ENCODE measurements at places on chromosomes 2 and 18. TPM values are rescaled to one million over a fixed set of nuclear protein-coding genes. Genes with fewer than 3 reads are reported as not detected.

Gene OTOS
- total RNA-seq: not detected

Gene MAP4K3
- total RNA-seq: 29.2 TPM

Gene TMEM198
- total RNA-seq: 4.8 TPM

Gene DSC2
- total RNA-seq: 4.6 TPM

Gene COBLL1
- 27.8 TPM for total RNA-seq

Gene POTEF
- 31.2 TPM for total RNA-seq

Gene MTX2
- total RNA-seq: 58.1 TPM

Gene ARID5A
- total RNA-seq: 3.0 TPM

Gene APCDD1
- 10.2 TPM for total RNA-seq

Gene RMDN2
- total RNA-seq: 5.1 TPM

Gene PRKAG3
- 0.56 TPM for total RNA-seq

Gene C2orf74
- total RNA-seq: 16.1 TPM

Gene ASIC4
- total RNA-seq: 83.2 TPM

Gene EPB41L3
- total RNA-seq: 4.3 TPM

Gene BCS1L
- 57.7 TPM for total RNA-seq

Gene C2orf80
- total RNA-seq: 9.2 TPM

Gene ASAP2
- total RNA-seq: 20.8 TPM

Gene UGT1A9
- total RNA-seq: not detected

Gene KCNS3
- total RNA-seq: not detected

Gene CASP8
- 1.3 TPM for total RNA-seq

Gene RIT2
- total RNA-seq: 0.69 TPM

Gene UGT1A5
- not detected for total RNA-seq

Gene CHN1
- total RNA-seq: 102 TPM

Gene LAMA1
- total RNA-seq: 8.1 TPM

Gene TMEM182
- total RNA-seq: 6.9 TPM

Gene BCL2
- total RNA-seq: 4.1 TPM

Gene RTTN
- total RNA-seq: 11.9 TPM

Gene ALPG
- total RNA-seq: 0.14 TPM

Gene ZSWIM2
- total RNA-seq: 3.1 TPM

Gene CPLX4
- total RNA-seq: not detected

Gene ALLC
- not detected for total RNA-seq

Gene CFAP221
- not detected for total RNA-seq

Gene SLC4A1AP
- total RNA-seq: 29.2 TPM

Gene TRABD2A
- total RNA-seq: 2.4 TPM

Gene NDC80
- 2.1 TPM for total RNA-seq

Gene RIF1
- total RNA-seq: 19.7 TPM

Gene RHBDD1
- total RNA-seq: 25.4 TPM

Gene SCN7A
- 3.8 TPM for total RNA-seq

Gene SLC30A3
- 0.69 TPM for total RNA-seq

Gene CKAP2L
- total RNA-seq: 0.87 TPM

Gene GALNT3
- 3.6 TPM for total RNA-seq

Gene DPP4
- 16.1 TPM for total RNA-seq
